ENCODE measurements at places on chromosomes 5 and 9.

DNA sequence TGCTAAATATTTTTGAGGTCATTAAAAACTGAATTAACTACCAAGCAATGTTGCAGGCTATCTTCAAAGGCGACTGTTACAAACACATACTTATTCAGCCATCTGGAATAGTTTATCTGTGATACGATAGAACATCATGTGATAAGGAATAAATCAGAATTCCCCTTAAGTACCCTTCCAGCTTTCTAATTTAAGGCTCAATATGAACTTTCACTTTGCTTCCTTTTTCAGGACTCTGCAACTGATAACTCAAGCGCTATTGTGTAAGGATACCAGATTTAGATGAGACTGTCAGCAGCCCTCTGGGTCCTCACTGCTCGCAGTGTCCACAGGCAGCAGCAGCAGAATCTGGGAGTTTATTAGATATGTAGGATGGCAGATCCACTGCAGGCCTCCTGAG, 416.3 kb downstream of the SPATA31D1 start:
- no peak for DNase-seq

DNA sequence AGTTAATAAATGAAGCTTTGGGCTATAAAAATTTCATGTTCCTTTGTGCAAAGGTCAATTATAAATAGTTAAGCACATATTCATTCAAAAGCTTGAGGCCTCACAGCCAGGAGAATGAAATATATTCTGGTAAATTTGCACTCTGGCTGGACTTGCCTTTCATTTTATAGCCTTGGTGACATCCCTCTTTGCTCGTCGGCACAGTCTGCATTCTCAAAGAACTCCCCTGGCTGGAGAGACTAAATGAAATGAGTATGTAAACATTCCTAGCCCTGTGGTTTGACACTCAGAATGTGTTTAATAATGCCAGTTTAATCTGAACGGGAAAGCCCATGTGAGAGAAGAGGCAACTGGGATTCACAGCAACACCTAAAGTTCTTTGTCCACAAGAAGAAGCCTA, 285.6 kb downstream of the BRINP1 start:
- no peak for DNase-seq

- no peak for DNase-seq
These were observed 14.7 kb upstream of the NDUFS4 start for GRCh38 chr5:53545744-53546143.

GRCh38 chr5:150999704-151000442, 20.5 kb upstream of the GPX3 start:
- peak; percentile 20 for DNase-seq

- DNase-seq: no peak
These were observed 38.4 kb downstream of the HRH2 start for GRCh38 chr5:175696139-175696854.

DNA sequence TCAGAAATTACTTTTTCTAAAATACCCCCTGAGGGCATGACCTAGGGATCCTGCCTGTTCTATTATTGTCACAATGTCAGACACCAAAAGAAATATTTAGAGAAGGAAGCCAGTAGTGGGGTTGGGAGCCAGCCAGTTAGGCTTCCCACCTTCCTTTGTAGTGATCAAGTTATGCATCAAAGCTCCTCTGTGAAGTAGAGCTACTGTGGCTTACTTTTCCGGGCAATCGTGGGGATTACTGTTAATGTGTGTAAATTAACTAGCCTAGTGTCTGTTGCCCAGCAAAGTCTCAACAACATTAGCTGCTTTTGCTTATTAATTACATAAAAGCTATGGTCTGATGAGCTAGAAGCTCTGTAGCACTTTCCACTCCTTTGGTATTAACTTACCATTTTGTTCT, 109.0 kb upstream of the PCAT7 start:
- no peak for DNase-seq

- no peak for DNase-seq
These were observed 24.3 kb downstream of the PLPP1 start for GRCh38 chr5:55510523-55510880.

- DNase-seq: no peak
These were observed 297.5 kb upstream of the COX7C start for GRCh38 chr5:86320266-86320665.

DNA sequence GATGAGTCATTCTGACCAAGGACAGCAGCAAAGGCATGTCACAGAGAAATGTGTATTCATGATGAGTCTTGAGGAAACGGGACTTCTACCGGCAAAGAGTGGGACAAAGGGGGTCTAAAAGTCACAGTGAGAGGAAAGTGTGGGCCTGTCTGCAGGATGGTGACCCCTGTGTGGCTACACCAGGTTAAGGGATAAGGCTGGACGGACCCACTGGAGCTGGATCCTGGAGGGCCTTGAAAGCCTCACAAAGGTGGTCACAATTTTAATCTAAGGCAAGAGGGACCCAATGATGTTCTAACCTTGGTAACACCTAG, 176.5 kb downstream of the CDK5RAP2 start:
- no peak for DNase-seq

DNA sequence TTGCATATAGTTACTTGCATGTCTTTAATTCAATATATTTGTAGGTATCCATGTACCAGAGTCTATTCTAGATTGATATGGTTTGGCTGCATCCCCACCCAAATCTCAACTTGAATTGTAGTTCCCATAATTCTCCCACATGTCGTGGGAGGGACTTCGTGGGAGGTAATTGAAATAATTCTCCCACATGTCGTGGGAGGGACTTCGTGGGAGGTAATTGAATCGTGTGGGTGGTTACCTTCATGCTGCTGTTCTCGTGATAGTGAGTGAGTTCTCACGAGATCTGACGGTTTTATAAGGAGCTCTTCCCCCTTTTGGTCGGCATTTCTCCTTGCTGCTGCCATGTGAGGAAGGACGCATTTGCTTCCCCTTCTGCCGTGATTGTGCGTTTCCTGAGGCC, 16.5 kb downstream of the FBXL7 start:
- DNase-seq: no peak

GRCh38 chr9:130912932-130913598, 16.5 kb upstream of the QRFP start:
- DNase-seq: peak; percentile 75

GRCh38 chr9:126366366-126367011, 39.9 kb downstream of the MVB12B start:
- DNase-seq: no peak

DNA sequence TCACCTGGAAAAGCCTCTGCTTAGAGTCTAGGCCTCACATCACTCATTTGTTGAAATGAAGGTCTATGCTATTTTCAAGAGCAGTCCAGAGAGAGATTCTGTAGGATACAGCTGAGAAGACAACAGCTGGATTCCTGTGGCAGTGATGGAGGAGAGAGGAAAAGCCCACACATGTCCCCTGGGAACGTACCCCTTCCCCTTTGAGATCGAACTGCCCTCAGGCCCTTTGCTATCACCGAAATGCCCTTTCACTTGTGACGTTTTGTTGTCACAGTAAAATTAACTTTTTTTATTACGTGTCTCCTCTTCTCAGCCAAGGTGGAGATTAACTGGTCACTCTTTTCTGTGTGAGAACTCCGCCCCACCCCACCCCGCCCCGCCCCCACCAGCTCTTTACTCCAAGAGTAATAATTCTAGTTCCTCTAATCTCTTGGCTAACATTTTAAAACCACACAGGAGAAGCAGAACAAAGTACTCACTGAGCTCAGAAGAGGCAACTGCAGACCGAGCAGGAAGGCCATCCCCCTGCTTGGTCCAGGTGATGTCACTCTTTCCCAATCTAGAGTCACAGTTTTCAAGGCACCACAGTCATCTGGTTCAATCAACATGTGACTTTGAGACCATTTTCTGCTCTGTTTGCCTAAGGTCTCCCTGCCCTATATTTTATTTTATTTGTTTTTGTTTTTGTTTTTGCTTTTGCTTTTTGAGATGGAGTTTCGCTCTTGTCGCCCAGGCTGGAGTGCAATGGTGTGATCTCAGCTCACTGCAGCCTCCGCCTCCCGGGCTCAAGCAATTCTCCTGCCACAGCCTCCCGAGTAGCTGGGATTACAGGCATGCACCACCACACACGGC, 105.6 kb downstream of the SUSD1 start:
- no peak for DNase-seq

DNA sequence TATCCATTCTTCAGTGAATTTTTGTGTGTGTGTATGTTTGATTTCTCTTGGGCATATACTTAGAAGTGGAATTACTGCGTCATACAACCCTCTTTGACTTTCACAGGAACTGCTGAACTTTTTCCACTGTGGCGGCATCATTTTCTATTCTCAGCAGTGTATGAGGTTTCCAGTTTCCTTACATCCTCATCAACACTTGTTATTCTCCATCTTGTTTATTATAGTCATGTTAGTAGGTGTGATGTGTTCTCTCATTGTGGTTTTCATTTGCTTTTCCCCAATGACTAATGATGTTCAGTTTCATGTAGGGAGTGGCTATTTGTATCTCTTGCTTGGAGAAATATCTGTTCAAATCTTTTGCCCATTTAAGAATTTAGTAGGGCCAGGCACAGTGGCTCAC, 2.6 kb downstream of the ZNF79 start:
- DNase-seq: peak; percentile 54

- no peak for DNase-seq
These were observed 17.0 kb downstream of the RALGDS start for GRCh38 chr9:133103987-133104505.

GRCh38 chr5:15897656-15898055, 281.9 kb downstream of the MARCHF11 start:
- no peak for DNase-seq

- DNase-seq: no peak
These were observed 50.5 kb upstream of the FCN2 start for GRCh38 chr9:134830126-134830525.

- no peak for DNase-seq
These were observed 244.7 kb downstream of the SPOCK1 start for GRCh38 chr5:137254119-137255090.

DNA sequence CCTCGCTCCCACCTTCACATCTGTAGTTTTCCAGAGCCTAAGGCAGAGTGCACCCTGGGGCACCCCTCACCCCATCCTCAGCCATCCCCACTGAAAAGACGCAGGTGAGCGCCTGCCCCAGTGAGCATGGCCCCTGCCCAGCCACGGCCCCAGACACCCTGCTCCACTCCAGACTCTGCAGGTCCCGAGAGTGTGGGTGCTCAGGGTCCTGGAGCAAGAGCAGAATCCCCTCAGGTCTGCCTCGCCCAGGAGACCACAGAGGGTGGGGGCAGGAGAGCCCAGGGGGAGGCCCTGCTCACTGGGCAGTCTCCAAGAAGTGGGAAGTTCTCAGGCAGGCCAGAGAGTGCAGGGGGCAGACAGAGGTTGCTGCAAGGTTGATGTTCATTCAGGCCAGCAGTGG, 158.6 kb upstream of the PPP1R26 start:
- DNase-seq: no peak

DNA sequence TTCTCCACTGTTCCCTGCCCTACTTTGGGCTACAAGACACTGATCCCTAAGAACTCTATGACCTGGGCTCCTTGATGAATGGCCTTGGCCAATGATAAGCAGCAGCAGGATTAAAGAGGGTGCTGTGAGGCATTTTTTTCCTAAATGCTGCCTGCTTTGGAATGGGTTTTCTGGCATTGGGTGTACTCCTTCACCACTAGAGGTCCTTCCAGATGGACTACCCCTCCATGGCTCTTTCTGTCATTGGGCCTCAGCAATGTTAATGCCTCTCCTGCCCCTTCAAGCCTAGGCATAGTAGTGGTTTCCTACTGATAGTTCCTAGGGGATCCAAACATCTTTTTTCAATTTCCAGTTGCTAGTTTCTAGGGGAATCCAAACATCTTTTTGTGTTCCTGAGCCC, 319.3 kb upstream of the RPS23 start:
- no peak for DNase-seq

- DNase-seq: no peak
These were observed 2.4 kb upstream of the C9orf50 start for GRCh38 chr9:129623331-129623730.

DNA sequence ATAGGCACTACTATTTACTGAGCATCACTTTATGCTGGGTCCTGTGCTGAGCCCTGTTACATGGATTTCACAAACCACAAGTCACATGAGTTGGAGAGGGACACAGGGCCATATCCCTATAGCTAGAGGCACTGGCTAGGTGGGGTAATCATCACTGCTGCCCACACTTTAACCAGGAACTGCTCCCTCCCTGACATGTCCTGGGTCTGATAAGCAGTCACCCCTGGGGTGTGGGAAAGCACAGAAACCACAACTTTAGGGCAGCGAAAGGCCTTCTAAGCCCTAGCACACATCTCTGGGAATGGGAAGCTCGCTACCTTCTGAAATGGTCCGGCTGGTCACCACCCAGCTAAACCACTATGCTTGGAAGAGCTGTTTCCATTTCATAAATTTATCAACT, 15.0 kb downstream of the TBC1D2 start:
- DNase-seq: no peak

DNA sequence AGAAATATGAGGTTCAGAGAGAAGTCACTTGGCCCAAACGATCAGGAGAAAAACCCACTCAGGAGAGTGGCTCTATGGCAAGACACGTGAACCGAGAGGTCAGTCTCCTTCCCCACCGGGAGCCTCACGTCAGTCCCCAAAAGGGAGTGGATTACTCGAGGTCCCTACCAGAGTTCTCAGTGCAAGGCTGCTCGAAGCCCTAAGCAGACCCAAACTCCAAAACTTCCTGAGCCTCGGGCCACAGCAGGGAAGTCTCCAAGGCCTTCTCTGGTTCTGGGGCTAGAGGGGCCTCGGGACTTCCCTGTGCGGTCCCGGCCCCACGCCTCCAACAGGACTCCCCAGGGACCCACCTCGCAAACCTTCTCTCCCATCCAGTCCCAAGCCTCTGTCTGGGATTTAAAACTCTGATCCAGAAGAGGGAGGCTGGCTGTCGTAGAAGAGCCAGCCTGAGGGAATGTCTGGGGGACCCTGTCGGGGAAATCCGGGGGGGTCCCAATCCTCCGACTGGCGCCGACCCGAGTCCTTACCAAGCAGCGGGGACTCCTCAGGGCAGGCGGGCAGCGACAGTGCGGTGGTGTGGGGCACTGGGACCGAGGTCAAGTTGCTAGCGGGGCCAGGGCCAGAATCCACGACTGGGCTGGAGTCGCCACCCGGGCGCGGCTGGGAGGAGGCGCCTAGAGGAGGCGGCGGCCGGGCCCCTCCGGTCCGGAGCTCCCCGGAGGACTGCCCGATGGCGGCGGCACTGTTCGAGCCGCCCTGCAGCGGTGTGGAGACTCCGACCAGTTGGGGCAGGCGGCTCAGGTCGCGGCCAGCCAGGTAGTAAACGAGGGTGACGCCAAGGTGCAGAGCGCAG, 679 bp downstream of the B4GALT1 start:
- DNase-seq: no peak

GRCh38 chr5:59559847-59560246, 333.7 kb downstream of the PDE4D start:
- no peak for DNase-seq

- DNase-seq: no peak
These were observed 69.8 kb downstream of the COL15A1 start for GRCh38 chr9:99013550-99013949.

Data from bronchial epithelial cell (primary cell).